ENCODE measurements at places on chromosomes 2 and 18.

DNA sequence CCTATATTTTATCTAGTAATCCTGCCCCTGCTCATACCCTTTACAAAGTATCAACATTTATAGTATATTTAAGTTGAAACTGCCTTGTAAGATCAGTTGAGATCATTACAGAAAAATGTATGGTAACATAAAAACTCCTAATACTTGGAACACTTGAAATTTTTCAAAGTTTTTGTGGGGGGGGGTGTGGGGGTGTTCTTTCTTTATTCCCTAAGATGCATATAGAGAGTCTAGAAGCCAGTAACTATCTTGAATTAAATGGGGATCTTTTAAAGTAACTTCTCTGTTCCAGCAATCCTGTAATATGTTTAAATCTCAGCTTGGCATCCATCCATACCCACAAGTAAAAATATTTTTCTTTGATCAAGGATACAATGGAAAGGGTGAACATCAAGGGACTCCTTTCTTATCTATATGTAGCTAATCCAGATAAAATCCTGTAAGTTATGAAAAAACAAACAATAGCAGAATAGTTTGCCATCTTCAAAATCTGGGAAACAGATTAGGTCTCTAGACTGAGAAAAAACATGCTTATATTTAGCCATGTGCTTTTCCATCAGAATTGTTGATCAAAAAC lies 455.3 kb downstream of the MEIS1 start:
- no peak for DNase-seq

- no peak for DNase-seq
These were observed 122.4 kb downstream of the GRB14 start for GRCh38 chr2:164498836-164499235.

- no peak for DNase-seq
These were observed 369.2 kb downstream of the NYAP2 start for GRCh38 chr2:225768741-225769140.

- no peak for DNase-seq
These were observed 43.2 kb downstream of the ATIC start for GRCh38 chr2:215354771-215355695.

Data from stimulated activated CD4-positive, alpha-beta T cell treated with anti-CD3 and anti-CD28 coated beads, Interleukin-1b, Interleukin-23, amount 100 ng/mL, for 4 hours (primary cell).